ENCODE measurements at places on chromosomes 16 and 17.

- DNase-seq, result no peak
Observed at GRCh38 chr16:17518441-17518840, 47.7 kb upstream of the XYLT1 start.

DNA sequence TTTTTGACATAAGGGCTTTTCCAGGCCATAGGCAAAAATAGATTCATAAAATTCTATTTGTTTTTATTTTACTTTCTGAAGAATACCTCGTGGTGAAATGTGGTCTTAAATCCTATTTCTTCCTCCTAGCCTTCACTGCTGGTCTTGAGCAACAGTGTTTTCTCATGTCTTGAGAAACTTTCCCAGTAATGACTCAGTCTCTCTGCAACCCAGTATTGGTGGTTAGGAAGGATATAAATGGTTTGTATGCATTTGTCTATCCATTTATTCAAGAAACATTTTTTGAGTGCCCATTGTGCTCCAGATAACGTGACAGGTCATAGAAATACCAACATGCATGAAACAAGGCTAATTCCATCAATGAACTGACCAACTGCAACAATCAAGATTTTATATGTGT lies 213.9 kb downstream of the TMEM114 start:
- DNase-seq, result no peak

DNA sequence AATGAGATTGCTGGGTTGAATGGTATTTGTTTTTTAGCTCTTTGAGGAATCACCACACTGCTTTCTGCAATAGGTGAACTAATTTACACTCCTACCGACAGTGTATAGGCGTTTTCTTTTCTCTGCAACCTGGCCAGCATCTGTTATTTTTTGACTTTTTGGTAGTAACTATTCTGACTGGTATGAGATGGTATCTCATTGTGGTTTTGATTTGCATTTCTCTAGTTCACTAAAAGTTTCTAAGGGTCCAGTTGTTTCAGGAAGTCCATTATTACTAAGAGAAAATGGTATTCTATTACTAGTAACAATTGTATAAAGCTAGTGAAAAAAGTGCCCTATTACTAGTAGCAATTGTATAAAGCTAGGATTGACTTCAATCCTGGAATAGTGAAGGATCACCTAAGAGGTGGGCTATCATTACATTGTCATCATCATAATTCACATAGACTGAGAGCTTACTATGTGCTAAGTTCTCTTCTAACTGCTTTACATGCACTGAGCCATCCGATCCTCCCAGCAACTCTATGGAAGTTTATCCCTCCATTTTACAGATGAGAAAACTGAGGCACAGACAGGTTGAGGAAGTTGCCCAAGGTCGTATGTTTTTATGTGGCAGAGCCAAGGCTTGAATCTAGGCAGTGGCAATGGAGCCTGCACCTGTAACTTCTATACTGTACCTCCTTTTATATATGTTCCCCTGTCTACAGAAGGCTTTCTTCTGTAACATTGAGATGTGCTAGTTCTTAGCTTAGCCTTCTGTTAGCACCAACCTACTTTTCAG lies 13.4 kb upstream of the SMIM36 start:
- DNase-seq, result no peak

DNA sequence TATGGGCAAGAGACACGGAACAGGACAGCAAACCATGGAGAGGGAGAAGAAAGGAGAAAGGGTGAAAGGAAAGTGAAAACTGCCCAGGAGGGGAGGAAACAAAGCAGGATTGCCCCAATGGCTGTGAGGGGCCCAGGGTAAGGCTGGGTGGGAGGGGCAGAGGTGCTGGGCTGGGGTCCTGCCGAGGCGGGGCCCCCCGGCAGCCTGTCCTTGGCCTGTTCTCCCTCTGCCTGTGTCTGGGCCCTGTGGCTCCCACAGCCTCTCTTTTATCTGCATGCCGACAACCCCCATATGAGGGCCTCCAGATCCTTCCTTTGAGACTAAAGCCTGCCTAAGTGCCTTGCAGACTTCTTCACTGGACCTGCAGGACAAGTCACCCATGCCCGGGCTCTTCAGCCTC lies 15.5 kb downstream of the ZNHIT3 start:
- DNase-seq, result no peak

GRCh38 chr17:1058423-1059130 lies 61.6 kb downstream of the TIMM22 start:
- no peak for DNase-seq

DNA sequence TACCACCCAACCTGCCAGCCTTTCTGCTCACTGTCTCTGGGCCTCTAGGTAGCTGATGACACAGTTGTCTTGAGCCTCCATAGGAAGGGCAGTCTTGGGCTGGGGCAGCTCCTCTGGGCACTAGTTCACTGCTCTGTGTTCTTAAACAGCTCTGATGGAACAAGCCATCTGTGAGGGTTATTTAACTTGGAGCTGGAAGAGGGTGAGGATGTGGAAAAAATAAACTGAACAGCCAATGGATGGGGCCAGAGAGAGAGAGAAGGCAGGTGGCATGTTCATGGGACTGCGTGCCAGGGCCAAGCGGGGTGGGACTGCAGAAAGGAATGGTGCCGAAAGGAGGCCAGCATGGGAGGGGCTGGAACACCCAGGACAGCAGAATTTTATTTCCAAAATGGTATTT lies 52.6 kb downstream of the HIC1 start:
- no peak for DNase-seq

- DNase-seq, result no peak
Observed at GRCh38 chr17:21505819-21506815, 130.0 kb downstream of the KCNJ12 start.

GRCh38 chr16:88880226-88881006 lies 14.0 kb upstream of the PABPN1L start:
- DNase-seq, result no peak

GRCh38 chr17:2250140-2251095 lies 53.2 kb downstream of the SMG6 start:
- no peak for DNase-seq

DNA sequence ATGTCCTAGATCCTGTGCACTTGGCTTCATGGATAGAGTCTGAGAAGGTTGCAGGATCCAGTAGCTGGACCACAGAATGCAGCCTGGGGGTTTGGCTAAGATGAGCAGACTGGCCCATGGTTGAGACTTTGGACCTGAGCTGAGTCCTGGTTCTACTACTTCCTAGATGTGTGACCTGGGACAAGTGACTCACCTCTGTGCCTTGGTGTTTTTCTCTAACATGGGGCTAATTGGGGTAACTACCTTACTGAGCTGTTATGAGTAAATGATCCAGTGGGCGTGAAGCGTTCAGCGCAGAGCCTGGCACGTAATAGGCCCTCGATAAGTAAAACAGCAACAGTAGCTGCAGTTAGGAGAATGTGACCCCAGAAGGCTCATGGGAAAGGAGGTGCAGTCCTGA lies 38.8 kb downstream of the SNX20 start:
- no peak for DNase-seq

DNA sequence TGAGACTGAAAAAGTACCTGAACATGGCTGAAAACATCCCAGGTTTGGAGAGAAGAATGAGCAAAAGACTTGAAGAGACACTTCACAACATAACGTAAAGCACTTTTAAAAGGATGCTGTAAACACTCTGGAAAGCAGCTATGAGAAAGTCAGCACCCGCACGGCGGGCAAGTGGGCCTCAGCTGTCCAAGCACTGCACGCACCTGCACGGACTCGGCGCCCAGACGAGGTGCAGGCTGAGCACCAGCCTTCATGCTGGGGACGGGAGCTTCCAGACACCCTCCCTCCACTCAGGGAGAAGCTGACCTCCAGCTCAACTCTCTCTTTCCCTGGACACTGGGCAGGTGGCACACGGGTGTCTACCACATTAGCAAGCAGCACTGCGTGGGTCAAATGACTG lies 13.1 kb downstream of the CCDC57 start:
- no peak for DNase-seq

DNA sequence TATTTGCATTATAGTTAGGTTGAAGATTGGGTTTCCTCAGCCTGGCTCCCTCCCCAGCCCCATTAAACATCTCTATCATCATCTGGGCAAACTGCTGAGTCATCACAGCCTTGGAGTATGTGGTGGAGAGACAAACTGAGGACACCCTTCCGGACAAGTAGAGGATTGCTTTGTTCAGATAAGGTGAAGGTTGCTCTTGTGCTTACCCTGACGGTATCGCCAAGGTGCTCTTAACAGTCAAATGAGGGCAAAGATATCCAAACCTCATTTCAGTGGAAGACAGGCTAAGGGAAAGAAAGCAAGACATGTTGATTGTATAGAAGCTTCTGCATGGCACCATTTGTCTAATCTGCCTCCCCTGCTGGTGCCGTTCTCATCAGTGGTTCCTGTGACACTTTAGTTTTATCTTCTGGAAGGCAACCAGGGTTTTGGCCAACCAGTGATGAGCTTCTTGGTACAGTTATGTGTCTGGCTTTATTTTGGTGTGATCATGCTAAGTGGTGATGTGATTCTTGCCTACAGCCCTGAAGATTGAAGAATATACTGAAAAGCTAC lies 56.9 kb upstream of the LGALS9 start:
- no peak for DNase-seq

GRCh38 chr17:8384801-8385378 lies 1.9 kb upstream of the RPL26 start:
- no peak for DNase-seq

DNA sequence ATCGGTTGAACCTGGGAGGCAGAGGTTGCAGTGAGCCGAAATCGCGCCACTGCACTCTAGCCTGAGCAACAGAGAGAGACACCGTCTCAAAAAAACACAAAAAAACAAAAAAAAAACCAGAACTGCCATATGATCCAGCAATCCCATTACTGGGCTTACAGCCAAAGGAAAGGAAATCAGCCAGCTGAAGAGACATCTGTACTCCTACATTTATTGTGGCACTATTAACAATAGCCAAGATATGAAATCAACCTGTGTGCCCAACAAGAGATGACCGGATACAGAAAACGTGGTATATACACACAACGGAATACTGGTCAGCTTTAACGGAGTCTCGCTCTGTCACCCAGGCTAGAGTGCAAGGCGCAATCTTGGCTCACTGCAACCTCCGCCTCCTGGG lies 14.6 kb downstream of the FANCA start:
- DNase-seq, result no peak

- no peak for DNase-seq
Observed at GRCh38 chr16:73067671-73068540, 20.0 kb upstream of the ZFHX3 start.

GRCh38 chr16:67283826-67284555 lies 4.7 kb downstream of the PLEKHG4 start:
- no peak for DNase-seq

DNA sequence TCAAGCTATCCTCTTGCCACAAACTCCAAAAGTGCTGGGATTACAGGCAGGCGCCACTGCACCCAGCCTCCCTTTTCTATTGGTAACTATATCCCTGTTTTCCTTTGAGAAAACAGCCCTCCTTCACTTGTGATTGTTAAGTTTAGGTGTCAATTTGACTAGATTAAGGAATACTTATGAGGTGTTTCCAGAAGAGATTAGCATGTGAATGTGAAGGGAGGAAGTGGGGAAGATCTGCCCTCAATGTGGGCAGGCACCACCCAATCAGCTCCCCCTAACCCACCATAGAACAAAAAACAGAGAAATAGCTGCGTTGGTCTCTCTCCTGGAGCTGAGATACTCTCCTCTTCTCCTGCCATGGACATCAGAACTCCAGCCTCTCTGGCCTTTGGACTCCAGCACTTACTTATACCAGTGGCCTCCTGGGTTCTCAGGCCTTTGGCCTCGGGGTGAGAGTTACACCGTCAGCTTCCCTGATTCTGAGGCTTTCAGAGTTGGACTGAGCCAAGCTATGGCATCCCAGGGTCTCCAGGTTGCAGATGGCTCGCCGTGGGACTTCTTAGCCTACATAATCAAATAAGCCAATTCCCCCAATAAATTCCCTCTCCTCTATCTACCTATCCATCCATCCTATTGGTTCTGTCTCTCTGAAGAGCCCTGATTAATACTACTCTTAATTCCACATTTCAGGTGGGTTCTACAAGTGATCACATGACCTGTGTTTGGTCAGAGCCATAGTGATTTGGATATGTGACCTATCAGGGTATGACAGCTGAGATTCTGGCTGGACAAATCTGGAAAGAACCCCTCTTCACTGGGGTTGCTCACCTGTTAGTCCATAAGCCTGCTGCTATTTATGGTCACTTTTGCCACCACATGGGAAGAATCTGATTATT lies 12.0 kb upstream of the STAT3 start:
- DNase-seq, result no peak

GRCh38 chr16:56198755-56199114 lies 7.4 kb downstream of the GNAO1 start:
- no peak for DNase-seq

DNA sequence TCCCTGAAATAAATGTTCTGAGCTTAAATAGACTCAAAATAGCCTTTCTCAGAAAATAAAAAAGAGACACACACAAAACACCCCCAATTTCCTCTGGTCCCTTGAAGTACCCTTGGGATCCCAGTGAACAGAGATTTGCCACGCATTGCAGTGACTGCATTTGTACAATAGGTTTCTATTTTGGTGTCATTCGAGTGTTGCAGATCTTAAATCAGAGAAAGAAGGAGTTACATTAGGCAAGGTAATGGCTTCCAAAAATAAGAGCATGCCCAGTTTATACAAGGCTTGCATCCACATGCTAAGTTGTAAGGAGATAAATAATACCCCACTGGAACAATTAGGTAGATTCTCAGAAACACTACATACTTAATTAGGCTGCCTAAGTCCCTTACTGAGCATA lies 2.2 kb downstream of the TOX3 start:
- DNase-seq, result no peak

GRCh38 chr16:3321816-3322215 lies 16.5 kb downstream of the ZNF75A start:
- DNase-seq, result no peak

- no peak for DNase-seq
Observed at GRCh38 chr16:10980813-10981212, 36.4 kb downstream of the CLEC16A start.

- no peak for DNase-seq
Observed at GRCh38 chr16:4321286-4322120, 5.6 kb downstream of the GLIS2 start.

DNA sequence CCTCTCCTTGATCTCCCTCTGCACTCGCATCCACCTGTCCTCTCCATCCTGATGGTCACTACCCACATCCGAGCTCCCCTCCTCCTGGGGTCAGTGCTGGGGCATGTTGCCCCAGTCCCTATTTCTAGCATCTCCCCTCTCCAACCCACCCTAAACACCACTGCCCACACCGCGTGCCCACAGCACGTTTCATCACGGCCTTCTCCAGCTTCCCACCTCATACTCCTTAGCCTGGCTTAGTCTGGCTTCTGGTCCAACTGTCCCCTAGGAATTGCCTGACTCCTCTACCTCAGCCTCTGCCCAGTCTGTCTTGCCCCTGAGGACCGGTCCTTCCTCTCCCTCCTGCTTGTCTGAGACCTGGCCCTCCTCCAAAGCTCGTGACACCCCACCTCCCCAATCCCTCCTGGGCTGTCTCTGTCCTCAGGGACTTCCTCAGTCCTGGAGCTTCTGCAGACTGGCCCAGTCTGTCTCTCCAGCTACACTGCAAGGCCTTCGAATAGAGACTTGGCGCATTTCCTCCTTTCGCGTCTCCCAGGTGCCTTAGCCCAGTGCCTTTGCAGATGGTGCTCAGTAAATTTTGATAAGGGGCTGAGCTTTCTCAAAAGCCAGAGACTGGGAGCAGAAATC lies 4.9 kb downstream of the ALOX15 start:
- no peak for DNase-seq
